Left renal pelvis (tissue), 4 donors: ENCODE measurements at places on chromosomes 13 and 19.

GRCh38 chr19:1360126-1360817, 23.4 kb upstream of the NDUFS7 start:
- no peak for DNase-seq

- DNase-seq = peak; percentile 48
Observed at GRCh38 chr19:2887391-2887914, 13.3 kb upstream of the ZNF57 start.

- no peak for DNase-seq
Observed at GRCh38 chr19:54653181-54653809, 9.5 kb upstream of the LILRB4 start.

DNA sequence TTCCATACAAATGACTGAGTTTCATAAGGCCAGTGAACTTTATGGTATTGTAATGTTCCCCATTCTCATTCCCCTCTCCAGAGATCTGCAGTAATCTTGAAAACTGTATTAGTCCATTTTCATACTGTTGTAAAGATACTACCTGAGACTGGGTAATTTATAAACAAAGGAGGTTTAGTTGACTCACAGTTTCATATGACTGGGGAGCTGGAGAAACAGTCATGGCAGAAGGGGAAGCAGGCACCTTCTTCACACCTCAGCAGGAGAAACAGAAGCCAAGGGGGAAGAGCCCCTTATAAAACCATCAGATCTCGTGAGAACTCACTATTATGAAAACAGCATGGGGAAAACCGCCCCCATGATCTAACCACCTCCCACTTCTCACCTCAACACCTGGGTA, 318.7 kb upstream of the KLF12 start:
- no peak for DNase-seq

- DNase-seq = no peak
Observed at GRCh38 chr19:3344608-3345598, 21.5 kb upstream of the NFIC start.

GRCh38 chr19:44951179-44952159, 3.7 kb upstream of the CLPTM1 start:
- DNase-seq = peak; percentile 35

- DNase-seq = no peak
Observed at GRCh38 chr13:77213644-77214043, 113.2 kb downstream of the MYCBP2 start.

DNA sequence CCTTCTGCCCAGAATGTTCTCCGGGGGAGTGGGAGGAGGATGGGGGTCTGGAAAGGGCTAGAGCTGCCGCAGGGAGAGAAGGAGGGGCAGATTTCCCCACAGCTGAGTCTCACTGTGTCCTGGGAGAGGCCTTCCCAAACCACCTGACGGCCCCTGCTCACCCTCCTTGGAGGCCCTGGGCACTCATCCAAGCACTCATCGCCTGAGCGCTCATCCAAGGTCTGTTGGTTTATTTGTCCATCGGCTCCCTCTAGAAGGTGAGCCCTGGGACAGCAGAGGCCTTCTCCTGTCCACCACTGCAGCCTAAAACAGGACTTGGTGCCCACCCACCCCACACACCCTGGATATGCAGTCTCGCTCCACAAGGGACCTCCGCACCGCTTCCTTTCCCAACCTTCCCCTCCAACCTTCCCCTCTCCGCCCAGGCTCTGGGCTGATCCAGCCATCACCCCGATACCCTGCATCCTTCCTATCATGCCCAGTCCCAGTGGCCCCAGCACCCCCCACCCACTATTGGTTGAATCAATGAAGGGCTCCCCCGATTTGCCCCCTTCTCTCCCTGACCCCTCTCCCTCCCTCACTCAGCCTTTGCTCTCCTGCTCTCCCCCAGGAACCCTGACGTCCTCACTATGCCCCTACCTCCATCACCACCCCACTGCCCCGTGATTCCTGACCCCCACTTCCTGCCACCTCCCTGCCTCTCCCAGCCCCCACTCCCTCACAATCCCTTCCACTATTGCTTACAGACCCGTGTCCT, 1.7 kb downstream of the UBXN6 start:
- peak; percentile 55 for DNase-seq

- no peak for DNase-seq
Observed at GRCh38 chr13:48210178-48210577, 22.8 kb upstream of the ITM2B start.

DNA sequence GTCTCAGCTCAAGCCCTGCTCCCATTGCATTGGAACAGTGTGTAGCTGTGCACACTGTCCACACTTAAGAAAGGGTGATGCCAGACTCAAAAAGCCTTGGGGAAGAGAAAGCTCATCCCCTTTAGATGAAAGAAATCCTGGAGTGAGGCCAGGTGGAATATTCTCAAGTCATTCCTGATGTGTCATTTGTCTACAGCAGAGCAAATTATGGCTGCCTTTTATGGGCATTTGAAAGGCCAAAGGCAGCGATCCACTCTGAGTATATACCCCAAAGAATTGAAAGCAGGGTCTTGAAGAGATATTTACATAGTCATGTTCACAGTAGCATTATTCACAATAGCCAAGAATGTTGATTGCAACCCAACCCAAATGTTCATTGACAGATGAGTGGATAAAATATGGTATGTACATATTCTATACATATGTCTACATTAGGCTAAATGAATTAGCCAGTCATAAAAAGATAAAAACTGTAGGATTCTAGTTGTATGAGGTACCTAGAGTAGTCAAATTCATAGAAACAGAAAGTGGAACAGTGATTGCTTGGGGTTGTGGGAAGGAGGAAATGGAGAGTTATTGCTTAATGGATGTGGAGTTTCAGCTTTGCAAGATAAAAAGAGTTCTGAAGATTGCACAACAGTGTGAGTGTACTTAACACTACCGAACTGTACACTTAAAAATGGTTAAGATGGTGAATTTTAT, 214.9 kb downstream of the KCNRG start:
- DNase-seq = no peak

DNA sequence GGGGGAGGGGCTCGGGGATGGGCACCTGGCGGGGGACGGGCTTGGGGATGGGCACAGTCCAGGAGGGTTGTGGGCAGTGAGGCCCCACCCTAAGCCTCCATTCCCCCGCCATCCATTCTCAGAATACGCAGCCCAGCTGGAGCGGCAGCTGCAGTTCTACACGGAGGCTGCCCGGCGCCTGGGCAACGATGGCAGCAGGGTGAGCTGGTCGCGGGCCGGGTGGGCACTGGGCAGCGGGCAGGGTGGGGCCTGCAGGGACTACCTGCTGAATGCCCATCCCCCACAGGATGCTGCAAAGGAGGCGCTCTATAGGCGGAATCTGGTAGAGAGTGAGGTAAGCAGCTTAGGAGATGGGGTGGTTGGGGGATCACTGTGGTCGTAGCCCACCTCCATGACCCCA, 8.3 kb downstream of the PODNL1 start:
- DNase-seq = no peak

DNA sequence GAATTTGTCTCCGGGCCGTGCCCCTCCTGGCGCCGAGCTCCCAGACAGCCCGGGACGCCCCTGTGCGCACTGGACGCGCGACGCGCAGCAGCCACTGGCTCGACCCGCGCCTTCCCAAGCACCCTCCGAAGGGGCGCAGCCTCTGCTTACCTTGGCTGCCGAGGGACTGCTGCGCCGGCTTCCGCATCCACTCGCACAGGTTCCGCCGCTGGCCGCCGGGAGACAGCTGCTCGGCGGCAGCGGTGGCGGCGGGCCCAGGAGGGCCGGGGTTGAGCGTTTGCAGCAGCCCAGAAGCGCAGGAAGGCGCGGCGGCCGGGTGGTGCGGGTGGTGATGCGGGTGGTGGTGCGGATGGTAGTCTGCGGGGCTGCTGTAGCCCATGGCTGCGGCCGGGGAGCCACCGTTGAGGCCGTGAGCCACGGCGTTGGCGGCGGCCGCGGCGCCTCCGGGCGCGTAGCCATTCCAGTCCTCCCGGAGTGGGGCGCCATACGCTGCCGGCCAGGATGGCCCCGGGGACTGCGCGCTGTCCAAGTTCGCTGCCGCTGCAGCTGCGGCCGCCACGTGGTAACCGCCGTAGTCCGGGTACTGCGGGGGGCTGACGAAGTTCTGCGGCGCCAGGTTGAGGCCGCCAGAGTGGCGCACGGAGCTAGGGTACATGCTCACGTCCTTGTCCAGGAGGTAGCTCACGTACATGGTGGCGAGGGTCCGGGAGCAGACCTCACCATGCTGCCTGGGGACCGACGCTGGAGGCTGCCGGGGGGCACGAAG, 616 bp downstream of the CDX2 start:
- DNase-seq = no peak

DNA sequence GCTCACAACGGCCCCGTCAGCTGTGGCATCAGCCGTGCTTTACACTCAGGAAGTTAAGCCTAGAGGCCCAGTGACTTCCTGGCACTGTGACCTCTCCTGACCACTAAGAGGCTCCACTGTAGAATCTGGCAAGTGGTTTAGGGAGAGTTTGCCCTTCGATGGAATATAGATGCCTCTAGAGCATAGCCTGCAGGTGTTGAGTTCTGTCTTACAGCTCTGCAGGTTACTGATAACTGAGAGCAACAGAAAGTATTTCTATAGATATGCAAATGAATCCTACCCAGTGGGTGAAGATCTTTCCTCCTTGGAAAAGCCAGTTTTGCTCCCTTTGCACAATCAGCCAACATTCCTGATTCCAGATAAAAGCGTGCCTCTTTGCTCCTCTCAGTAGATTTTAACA, 35.8 kb downstream of the ATP12A start:
- no peak for DNase-seq

DNA sequence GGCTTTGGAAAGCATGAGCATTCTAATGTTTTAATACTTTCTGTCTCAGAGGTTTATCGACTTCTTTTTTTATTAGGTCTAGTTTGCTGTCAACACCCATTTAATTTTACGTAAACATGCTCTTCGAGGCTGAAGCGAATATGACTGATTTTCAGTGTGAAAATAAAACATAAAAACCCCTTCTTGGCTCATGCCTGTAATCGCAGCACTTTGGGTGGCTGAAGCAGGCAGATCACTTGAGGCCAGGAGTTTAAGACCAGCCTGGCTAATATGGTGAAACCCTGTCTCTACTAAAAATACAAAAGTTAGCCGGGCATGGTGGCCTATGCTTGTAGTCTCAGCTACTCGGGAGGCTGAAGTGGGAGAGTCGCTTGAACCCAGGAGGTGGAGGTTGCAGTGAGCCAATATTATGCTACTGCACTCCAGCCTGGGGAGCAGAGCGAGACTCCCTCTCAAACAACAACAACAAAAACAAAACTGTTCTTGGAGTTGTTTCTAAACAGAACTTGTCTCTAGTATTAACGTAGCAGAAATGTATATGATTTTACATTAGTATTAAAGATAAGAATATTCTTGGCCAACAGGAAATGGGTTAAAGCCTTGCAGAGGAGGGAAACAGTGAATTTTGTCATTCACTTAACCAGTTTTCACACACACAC, 7.1 kb upstream of the IGFL3 start:
- no peak for DNase-seq

DNA sequence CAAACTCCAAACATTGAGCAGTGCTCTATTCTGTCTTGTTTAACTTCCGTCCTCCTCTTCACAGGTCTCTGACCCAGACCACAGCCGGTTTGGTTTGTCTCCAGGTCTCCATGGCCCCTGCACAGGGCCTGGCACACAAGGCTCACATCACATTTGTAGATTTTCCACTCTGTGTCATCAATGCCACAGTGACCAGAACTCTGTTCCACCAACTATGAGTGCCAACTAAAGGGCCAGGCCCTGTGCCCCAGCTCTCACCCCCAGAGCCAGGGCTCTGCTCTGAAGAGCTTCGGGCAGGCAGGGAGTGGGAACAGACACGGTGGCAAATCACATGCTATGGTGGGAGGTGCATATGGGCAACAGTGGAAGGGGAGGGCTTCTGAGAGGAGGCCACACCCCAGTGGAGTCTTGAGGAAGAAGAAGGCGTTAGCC, 16.0 kb downstream of the SMG9 start:
- DNase-seq = no peak

DNA sequence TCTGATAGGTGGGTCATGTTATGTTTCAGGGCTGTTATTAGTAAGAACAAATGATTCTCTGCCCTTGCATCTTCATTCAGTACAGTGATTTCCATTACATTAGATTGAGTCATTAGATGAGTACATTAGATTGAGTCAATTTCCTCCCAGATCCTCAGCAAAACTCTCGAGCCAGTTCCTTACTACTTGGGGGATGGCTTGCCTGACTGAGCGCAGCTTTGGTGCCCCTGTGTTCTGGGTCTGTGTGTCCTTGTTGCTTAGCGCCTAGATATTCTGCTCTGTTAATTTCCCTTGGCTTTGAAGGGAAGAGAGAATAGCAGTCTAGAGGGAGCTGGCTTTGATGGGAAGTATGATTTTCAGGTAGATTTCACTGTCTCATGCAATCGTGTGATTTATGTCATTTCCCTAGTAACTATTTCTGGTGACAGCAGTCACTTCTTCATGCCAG, 19.1 kb upstream of the SCEL start:
- DNase-seq = peak; percentile 49

- DNase-seq = no peak
Observed at GRCh38 chr19:6092329-6093286, 17.7 kb downstream of the RFX2 start.

GRCh38 chr13:84684048-84684662, 801.9 kb upstream of the SLITRK1 start:
- no peak for DNase-seq

DNA sequence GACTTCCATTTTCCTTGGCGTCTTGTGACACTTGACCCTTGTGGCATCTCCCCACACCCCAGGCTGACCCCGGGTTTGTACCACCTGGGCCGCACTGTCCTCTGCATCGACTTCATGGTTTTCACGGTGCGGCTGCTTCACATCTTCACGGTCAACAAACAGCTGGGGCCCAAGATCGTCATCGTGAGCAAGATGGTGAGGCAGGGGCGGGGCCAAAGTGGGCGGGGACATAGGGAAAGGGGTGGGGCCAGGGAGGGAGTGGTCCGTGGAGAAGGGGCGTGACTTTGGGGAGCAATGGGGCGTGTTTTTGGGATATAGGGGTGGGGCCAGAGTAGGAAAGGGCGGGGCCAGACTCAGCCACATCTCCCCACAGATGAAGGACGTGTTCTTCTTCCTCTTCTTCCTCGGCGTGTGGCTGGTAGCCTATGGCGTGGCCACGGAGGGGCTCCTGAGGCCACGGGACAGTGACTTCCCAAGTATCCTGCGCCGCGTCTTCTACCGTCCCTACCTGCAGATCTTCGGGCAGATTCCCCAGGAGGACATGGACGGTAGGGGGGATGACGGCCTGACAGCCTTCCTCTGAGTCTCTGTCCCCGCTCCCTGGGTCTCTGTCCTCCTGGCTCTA, 42.8 kb downstream of the TRPM4 start:
- DNase-seq = no peak
